Mesothelial cell of epicardium (in vitro differentiated cells): ENCODE measurements at places on chromosomes 4 and X.
A peak's percentile ranks its signal among the peaks of the same experiment; 100 is the strongest.

GRCh38 chr4:112060212-112060611 lies 85.0 kb upstream of the FAM241A start:
- no peak for DNase-seq

- DNase-seq: no peak
Observed at GRCh38 chr4:144818136-144818535, 172.2 kb downstream of the HHIP start.

DNA sequence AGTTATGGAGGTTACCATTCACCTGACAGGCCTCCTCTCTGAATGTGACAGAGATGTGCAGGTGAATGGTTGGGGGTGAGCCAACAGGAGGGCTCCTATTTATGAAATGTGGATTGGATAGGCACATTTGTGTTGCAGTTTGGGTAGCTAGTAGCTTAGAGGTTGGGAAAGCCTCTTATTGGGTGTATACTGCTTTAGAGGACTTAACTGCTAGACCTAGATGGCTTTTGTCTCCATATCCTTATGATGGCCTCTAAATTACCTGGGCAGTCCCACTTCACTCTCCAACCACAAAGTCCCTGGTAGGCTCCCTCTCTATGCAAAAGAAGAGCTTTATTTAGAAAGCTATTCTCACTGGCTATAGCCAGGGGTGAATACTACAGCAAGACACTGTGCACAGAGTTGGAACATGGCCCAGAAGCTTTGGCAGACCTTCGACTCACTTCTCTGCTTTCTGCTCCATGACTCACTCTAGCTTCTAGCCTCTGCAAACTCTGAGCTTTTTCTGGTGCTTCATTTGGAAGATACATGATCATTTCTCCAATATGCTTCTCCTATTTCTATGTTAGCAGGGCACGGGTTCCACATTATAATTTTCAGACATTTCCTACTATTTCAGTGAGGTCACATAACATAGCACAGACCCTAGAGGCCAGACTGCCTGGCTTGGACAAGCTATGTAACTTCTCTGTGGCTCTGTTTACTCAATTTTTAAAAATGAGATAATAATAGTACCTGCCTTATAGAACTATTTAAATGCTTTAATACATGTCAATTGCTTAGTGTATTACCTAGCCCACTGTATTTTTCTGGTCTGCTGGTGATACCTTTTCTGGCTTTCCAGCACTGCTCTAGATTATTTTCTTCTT lies 6.0 kb upstream of the VGLL1 start:
- DNase-seq: no peak

DNA sequence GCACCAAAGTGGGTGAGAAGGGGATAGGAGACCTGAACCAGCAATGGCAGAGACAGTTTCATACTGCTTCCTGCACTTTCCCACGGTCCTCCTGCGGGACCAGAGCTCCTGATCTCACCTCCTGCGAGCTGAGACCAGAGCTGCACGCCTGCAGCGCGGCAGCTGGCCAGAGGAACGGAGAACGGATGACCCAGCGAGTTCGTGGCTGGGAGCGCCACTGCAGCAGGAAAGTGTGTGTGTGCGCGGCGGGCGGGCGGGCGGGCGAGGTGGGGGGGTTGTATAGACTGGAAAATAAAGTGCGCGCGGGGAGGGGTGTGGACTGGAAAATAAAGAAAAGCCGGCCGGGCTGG lies 16.5 kb downstream of the MCF2 start:
- DNase-seq: no peak

DNA sequence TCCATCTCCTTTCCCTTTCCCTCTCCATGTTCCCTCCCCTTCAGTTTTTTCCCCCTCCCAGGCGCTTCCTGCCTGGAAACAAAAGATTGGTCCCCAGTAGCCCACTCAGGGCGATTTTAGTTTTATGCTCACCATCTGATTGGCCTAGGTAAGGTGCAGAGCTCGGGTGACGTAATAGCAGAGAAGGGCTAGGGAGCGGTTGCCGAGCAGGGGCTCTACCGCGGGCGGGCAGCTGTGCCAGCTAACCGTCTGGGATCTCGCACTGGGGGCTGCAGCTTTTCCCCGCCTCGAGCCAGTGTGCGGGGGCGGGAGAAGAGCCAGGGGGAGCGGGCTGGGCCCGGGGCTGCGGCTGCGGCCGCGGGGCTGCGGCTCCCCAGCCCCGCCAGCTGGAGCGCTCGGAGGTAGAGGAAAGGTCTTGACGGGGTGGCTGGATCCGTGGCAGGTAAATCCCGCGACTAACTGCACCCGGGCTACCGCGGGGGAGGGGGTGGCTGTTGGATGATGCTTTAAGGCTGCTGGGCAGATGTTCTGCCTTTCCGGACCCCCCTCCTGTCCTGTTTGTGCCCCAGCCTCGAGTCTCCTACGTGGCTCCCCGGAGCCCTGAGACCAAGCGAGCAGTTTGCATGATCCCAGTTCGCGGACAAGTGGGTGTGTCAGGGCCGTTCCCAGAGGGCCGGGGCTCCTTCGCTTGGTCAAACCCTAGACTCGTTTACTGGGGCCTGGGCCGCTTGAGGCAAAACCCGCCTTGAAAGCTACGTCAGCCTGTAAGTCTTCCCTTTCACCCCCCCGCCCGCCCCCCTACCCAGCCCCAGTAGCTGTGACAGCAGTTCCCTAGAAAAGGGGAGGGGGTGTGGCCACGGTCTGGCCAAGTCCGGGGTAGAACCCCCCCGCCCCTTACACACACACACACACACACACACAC lies at the start of gene PAK3:
TSS of gene PAK3 (plus strand) at position 218 of the 922 bp plus-strand sequence. CDS start 26,913 bp downstream, outside the sequence.
- peak; percentile 22 for DNase-seq

GRCh38 chrX:153665726-153666306 lies 7.8 kb downstream of the PNCK start:
- peak; percentile 16 for DNase-seq
